ENCODE measurements at places on chromosomes 12 and 14. TPM values are rescaled to one million over a fixed set of nuclear protein-coding genes. Genes with fewer than 3 reads are reported as not detected.

Gene ABCC9
- total RNA-seq, result 0.05 TPM

Gene MGP
- total RNA-seq, result 1.2 TPM

Gene TIGAR
- 11.5 TPM for total RNA-seq

Gene ADAM21
- not detected for total RNA-seq

Gene KLRB1
- total RNA-seq, result not detected

Gene C12orf50
- not detected for total RNA-seq

Gene TAS2R30
- 2.0 TPM for total RNA-seq

Gene DMAC2L
- 21.4 TPM for total RNA-seq

Measured in GM12878 (cell line).